ENCODE measurements at places on chromosomes 1 and 21. TPM values are rescaled to one million over a fixed set of nuclear protein-coding genes. Genes with fewer than 3 reads are reported as not detected.
A peak's percentile ranks its signal among the peaks of the same experiment; 100 is the strongest.

The KCNQ4 gene
- 0.38 TPM for total RNA-seq

The TEKT2 gene
- 0.34 TPM for total RNA-seq

DNA sequence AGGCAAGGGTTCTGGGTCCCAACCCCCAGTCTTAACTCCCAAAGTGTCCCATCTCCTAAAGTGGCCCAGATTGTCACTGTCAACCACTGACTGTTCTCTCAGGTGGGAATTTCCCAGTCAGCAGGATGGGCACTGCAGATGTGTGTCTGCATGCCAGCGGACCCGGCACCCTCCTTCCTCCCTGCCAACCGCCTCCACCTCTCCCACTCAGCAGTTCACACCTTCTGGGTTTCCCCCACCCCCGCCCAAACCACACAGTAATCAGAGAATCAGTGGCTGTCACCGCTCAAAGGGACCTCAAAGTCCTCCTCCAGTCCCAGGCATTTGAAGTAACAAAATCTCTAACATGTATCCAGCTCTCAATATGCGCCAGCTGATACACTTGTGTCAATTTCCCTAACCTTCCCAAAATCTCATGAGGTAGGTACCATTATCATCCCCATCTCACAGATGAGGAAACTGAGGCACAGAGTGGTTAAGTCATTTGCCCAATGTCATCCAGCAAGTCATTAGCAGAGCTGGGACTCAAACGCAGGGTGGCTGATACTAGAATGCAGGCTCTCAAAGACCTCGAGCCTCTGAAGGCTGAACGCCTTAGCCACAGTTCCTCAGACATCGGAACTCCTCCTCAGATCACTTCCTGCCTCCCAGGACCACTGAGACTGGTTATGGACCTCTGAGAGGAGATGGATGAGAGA is 4.8 kb downstream of the RUNX3 start:
- peak; percentile 94 for DNase-seq

- no peak for DNase-seq
Observed at GRCh38 chr1:185208626-185209180, 51.7 kb downstream of the SWT1 start.

GRCh38 chr1:96632045-96632664 is 89.4 kb upstream of the PTBP2 start:
- DNase-seq, result no peak

GRCh38 chr1:24293392-24294227 is 25.5 kb upstream of the GRHL3 start:
- no peak for DNase-seq
